ENCODE measurements at places on chromosomes 12 and 14.

DNA sequence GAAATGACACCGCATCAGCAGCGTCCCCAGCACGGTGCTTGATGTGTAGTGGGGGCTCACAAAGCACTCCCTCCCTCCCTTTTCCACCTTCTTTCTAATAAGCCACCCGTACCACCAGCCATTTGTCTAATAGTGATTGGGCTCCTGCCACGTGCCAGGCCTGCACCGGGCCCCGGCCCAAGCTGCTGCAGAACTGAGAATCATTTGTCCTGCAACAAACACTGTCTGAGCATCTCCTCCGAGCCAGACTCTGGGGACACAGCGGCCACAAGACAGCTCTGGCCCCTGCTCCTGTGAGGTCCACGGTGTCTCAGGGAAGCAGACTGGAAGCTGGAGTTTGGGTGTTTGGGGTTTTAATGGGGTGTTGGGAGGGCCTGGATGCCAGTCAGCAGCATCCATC is 43.9 kb downstream of the MVK start:
- DNase-seq, result no peak

- no peak for DNase-seq
Measured at GRCh38 chr12:108414021-108414420, 74.9 kb upstream of the CMKLR1 start.

DNA sequence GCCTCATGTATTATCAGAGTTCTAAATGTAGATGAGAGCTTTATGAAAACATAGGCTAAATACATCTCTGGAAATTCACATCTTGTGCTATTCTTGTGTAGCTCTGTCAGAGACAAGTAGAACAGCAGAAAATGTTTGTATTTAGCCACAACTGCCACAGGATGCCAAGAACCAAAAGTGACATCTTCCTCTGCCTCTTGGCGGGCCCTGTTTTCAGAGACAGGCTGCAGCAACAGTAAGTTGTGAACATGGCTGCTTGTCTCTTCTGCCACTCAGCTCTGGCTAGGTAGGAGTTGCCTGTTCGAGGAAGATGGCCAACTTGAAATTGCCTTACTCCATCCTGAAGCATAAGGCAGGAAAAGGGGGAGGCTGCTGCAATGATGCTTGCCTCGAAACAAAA is 30.4 kb downstream of the SETD3 start:
- DNase-seq, result no peak

DNA sequence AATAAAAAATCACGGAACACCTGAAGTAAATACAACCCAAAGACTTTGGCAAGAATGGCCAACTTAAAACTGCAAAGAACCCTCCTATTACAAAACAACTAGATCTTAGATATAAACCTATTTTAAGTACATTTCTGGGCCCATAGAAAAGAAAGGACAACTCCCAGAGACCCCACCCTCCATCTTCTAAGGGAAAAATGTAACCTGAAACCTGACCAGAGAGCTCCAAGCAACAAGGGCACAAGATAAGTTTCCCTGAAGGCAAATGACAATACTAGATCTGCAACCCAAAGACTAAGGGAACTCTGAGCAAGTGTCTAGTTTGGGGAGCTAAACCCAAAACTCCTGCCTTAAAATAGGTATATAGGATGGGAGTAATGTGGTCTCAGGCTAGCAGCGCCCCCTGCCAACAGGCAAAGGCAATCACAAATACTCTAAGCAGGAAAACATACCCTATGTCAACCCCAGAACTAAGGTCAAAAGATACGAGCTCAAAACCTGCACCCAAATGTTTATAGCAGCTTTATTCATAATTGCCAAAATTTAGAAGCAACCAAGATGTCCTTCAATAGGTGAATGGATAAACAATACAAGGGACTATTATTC is 218.9 kb downstream of the ITPR2 start:
- DNase-seq, result no peak

DNA sequence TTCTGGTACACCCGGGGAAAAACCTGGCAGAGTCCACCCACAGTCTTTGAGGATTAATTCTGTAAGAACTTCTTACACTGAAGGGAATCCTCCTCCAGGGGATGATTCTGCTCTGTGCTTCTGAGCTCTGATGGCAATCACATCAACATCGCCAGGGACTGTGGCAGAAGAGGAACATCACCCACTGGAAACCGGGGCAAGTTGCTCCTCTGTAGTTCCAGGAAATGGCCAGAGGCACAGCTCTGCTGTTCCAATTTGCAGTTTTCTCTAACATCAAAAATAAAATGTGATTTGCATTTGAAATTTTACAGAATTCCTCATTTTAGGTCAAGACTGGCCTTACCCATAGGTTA is 207.6 kb downstream of the DAD1 start:
- DNase-seq, result no peak

Measured in CD8-positive, alpha-beta memory T cell (primary cell).